ENCODE measurements at places on chromosomes 3 and 15. TPM values are rescaled to one million over a fixed set of nuclear protein-coding genes. Genes with fewer than 3 reads are reported as not detected.

Gene HTR3E
- total RNA-seq: not detected

DNA sequence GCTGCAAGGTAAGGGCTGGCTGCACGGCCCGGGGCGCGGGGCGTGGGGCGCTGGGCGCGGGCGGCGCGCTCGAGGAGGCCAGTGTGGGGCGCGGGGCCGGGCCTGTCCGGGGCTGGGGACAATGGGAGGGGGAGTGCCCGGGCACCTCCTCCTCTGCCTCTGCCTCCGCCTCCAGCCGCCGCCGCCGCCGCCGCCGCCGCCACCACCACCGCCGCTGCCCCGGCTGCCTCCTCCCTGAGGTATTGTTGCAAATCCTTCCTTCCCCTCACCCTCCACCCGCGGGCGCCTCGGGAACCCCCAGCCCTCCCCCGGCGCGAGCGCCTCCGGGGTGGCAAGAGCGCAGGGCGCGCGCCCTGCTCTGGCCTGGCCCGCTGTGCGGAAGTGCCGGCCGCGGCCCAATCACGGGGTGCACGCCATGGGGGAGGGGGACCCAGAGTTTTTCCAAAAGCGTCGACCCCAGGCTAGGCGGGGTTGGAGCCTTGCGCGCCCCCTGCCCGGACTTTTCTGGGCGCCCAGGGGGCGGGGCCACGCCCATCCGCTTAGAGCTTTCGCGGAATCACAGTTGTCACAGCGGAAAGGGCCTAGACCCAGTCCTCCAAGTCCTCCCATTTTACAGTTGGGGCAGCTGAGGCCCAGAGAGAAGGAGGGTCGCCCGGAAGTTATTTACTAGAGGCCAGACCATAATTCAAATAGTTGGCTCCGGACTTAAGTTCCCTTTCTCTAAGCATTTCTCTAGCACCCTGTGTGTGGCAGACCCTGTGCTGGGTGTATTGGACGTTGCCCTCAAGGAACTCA is at the start of gene LPP:
TSS of gene LPP (plus strand) at position 144 of the 795 bp plus-strand sequence. CDS start 251,964 bp downstream, outside the sequence.
- H3K36me3 ChIP-seq: no peaks in the 10 kb centered on the region
- peak within 1 kb of the TSS; percentile 99 for H3K27ac ChIP-seq
- no peaks in the 10 kb centered on the region for H3K27me3 ChIP-seq
- peak; percentile 88 for DNase-seq

DNA sequence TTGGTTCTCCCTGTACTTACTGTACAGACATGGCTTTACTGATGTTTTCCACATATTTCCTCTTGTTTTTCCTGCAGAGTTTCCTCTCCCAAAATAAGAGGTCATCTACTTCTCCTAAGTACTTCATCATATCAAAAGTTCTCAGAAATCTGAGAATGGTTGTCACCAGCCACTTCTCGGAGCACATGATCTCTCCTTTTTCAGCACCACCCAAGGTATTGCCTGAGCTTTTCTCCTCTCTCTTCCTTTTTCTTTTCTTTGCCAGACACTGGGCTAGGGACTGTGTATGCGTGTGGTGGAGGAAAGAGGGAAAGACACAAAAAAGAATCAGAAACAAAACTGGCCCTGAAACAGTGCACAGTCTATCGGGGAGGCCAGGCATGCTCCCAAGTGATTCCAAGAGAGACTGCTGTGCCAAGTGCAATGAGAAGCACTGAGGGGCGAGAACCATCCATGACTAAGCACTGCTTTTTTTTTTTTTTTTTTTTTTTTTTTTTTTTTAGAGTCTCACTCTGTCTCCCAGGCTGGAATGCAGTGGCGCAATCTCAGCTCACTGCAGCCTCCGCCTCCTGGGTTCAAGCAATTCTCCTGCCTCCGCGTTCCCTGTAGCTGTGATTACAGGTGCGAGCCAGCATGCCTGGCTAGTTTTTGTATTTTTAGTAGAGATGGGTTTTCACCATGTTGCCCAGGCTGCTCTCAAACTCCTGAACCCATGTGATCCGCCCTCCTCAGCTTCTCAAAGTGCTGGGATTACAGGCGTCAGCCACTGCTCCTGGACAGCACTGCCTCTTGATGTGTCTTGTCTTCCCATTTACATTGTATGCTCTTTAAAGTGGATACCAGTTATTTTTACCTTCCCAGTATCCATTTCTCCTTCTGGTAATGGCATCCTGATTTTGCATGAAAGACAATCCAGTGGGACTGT is 194.0 kb upstream of the FEZF2 start:
- H3K4me1 ChIP-seq: no peaks in the 10 kb centered on the region
- no peak overlapping the region for H3K27ac ChIP-seq
- no peaks in the 10 kb centered on the region for H3K36me3 ChIP-seq
- H3K4me3 ChIP-seq: no peak overlapping the region
- DNase-seq: peak; percentile 29
- H3K27me3 ChIP-seq: no peaks in the 10 kb centered on the region

GRCh38 chr3:59654123-59654479 is 604.3 kb upstream of the CFAP20DC start:
- no peaks in the 10 kb centered on the region for H3K27me3 ChIP-seq
- H3K4me1 ChIP-seq: peaks cover 5% of the 10 kb centered on the region
- H3K4me3 ChIP-seq: no peak overlapping the region
- peak; percentile 23 for DNase-seq
- H3K27ac ChIP-seq: no peak overlapping the region

Gene AGBL1
- not detected for total RNA-seq
